IgD-negative memory B cell (primary cell): ENCODE measurements at places on chromosomes 1 and 21. TPM values are rescaled to one million over a fixed set of nuclear protein-coding genes. Genes with fewer than 3 reads are reported as not detected.

AMY1A gene
- not detected for polyA plus RNA-seq

C1orf94 gene
- polyA plus RNA-seq = not detected

CRYBG2 gene
- 3.1 TPM for polyA plus RNA-seq

PADI1 gene
- not detected for polyA plus RNA-seq

OR2M3 gene
- polyA plus RNA-seq = not detected

SHE gene
- not detected for polyA plus RNA-seq

LPAR3 gene
- not detected for polyA plus RNA-seq

DPT gene
- polyA plus RNA-seq = not detected

GJA8 gene
- polyA plus RNA-seq = not detected

GBP7 gene
- not detected for polyA plus RNA-seq

CFAP107 gene
- not detected for polyA plus RNA-seq

PCSK9 gene
- not detected for polyA plus RNA-seq

PTCH2 gene
- 0.21 TPM for polyA plus RNA-seq

DNASE2B gene
- polyA plus RNA-seq = not detected

OTUD7B gene
- polyA plus RNA-seq = 0.53 TPM

RGS8 gene
- polyA plus RNA-seq = not detected

AADACL4 gene
- not detected for polyA plus RNA-seq

IFI6 gene
- 68.2 TPM for polyA plus RNA-seq

KLF17 gene
- not detected for polyA plus RNA-seq

DMAP1 gene
- polyA plus RNA-seq = 36.0 TPM

IFNLR1 gene
- 11.5 TPM for polyA plus RNA-seq

ADAM30 gene
- not detected for polyA plus RNA-seq

RXFP4 gene
- 0.78 TPM for polyA plus RNA-seq

BEND5 gene
- polyA plus RNA-seq = 31.5 TPM

ZMYND12 gene
- polyA plus RNA-seq = 0.39 TPM

ETV3L gene
- not detected for polyA plus RNA-seq

FMO4 gene
- 1.5 TPM for polyA plus RNA-seq

TMEM82 gene
- polyA plus RNA-seq = not detected

OPRD1 gene
- polyA plus RNA-seq = 0.03 TPM

TGFBR3 gene
- polyA plus RNA-seq = 2.3 TPM

KRTAP27-1 gene
- not detected for polyA plus RNA-seq

SPSB1 gene
- polyA plus RNA-seq = 1.8 TPM

AKR1A1 gene
- 117 TPM for polyA plus RNA-seq

FBXO42 gene
- polyA plus RNA-seq = 26.8 TPM

STIL gene
- 1.3 TPM for polyA plus RNA-seq

LDLRAD2 gene
- 0.69 TPM for polyA plus RNA-seq

LENEP gene
- polyA plus RNA-seq = not detected

TLCD4 gene
- 3.1 TPM for polyA plus RNA-seq

DCST1 gene
- polyA plus RNA-seq = not detected
